ENCODE measurements at places on chromosomes 12 and 14.

GRCh38 chr12:20596061-20596460, 99.1 kb upstream of the SLCO1C1 start:
- DNase-seq = no peak

DNA sequence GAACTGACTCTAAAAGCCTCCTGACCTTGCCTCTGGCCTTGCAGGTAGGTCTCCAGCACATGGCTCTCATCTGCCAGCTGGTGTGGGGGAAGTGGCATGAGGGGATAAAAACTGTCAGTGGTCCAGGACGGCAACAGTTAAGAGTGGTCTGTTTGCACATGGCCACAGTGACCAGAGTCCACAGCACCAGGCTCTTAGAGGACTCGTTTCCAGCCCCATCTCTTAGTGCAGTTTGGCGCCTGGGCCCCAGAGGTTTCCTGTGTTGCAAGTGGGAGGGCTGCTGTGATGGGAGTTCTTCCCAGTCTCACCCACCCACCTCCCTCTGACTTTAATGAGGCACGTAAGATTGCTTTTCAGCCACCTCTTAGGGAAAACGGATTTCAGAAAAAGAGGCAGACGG, 37.0 kb downstream of the APPL2 start:
- DNase-seq = no peak

GRCh38 chr12:78540606-78541336, 323.8 kb upstream of the SYT1 start:
- no peak for DNase-seq

GRCh38 chr12:2652401-2653081, 142.2 kb upstream of the FKBP4 start:
- DNase-seq = peak; percentile 43

- DNase-seq = no peak
Measured at GRCh38 chr12:124369827-124370378, 75.0 kb downstream of the RFLNA start.

- DNase-seq = no peak
Measured at GRCh38 chr12:66066137-66066928, 64.2 kb downstream of the LLPH start.

DNA sequence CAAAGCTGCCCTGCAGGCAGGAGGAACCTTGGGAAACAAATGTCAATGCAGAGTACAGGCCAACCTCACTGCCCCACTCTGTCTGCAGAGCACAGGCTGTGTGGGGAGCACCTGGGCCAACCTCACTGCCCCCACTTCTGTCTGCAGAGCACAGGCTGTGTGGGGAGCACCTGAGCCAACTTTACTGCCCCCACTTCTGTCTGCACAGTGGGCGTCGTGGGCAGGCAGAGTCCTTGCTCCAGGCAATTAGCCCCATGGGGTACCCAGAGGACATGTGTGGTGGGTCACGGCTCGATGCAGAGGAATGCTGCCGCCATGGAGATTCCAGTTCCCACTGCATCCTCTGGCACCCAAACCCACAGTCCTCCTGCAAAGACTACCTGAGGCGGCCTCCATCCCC, 26.2 kb downstream of the BRF1 start:
- no peak for DNase-seq

DNA sequence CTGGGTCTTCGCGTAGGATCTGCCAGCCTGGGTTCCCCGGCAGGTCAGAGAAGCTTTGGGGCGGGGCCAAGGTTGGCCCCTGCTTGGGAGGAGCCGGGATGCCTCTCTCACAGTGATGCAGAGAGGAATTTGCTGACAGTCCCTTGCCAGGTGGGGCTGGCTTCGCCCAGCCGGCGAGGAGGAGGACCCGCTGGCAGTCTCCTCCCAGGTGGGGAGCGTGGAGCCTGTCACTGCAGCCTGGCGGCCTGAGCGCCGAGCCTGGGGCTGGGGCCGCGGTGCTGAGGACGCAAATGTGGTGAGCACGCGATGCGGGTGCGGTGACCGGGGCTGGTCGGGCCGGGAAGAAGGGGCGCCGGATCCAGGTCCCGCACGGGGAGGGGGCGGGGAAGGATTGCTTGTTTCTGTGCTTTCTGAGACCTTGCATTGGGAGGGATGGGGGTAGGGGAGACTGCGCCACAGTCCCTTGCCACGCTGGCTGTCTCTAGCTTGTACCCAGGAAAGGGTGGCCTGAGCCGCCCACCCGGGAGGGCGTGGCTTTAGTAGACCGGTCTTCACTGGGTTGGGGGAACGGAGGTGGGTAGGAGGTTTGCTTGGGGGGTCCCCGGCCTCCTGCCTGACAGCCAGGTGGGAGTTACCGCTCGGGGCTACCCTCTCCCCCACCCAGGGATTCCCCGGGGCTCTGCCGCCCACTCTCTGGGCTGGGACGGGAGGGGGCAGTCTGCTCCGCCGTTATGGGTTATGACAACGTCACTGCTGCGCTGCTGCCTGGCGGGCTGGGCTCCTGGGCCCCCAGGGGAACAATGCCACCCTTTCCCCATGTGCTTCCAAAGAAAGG, at the start of gene TMEM63C:
Gene TMEM63C, plus strand, starts transcription at position 196 of the 835 bp plus-strand sequence. CDS start 37,016 bp downstream, outside the sequence.
- DNase-seq = peak; percentile 98

GRCh38 chr12:117091758-117092510, 7.3 kb downstream of the TESC start:
- no peak for DNase-seq

DNA sequence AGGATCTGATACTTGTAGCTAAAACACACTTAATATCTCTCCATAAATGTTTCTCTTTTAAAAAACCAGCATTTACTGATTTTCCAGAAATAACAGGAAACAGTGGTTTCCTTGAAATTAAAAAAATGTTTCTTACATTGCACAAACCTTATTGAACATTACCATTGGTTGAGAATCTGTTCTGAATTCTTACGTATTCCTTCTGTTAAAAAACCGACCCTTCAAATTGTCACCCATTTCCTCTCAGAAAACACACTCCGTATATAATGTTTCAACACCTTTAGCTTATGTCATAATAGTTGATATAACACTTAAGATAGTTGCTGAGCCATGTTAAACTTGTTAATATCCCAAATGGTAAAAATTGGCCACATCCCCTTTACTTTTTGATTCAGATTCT, 51.2 kb downstream of the MSRB3 start:
- no peak for DNase-seq

GRCh38 chr12:131351319-131352028, 359.4 kb upstream of the SFSWAP start:
- no peak for DNase-seq

DNA sequence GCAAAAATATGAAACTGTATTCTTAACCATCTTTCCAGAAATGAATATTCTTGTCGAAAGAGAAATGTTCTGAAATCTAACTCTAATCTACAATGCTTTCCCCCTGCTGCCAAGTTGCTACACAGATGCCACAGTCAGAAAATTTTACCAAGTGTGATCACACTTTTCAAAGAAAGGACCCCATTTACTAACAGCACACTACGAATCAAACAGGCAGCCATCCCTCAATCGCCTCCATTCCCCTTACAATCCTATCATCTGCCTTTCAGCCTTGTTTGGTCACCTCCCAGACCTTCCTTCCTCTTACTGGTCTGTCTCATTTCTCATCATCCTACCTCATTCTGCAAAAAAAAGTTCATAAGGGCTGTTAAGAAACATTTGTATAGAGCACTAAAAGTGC, 190.1 kb downstream of the MED13L start:
- no peak for DNase-seq

GRCh38 chr12:53952871-53953734, 1.6 kb upstream of the HOXC12 start:
- peak; percentile 86 for DNase-seq

DNA sequence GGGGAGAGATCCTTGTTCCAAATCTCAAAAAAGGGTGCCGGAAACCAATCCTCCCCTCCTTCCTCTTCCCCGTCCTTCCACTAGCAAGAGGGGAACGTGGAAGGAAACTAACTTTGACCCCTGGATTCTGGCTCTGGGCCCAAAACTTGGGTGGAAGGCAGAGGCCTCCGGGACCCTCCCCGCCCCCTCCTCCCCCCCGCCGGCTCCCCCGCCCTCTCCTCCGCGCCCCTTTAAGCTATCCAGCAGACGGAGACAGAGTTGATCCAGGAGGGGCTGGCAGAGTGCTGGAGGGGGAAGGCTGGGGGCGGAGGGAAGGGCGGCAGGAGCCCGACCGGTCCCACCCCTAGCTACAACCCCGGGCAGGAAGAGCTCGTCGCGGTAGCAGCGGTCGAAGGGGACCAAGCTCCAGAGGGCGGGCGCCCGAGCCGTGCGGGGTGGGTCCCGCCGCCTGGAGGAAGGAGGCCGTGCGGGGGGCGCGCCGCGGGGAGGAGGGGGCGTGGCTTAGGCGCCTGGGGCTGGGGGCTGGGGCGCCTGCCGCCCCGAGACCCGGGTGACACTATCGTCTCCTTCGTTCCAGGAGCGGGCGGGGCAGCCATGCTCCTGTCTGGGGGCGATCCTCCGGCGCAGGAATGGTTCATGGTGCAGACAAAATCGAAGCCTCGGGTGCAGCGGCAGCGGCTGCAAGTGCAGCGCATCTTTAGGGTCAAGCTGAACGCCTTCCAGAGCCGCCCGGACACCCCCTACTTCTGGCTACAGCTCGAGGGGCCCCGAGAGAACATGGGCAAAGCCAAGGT, at the start of gene NYNRIN:
Gene NYNRIN, plus strand, starts transcription at position 351 of the 794 bp plus-strand sequence. Its CDS starts 244 bp downstream, at position 595.
- no peak for DNase-seq

Measured in ELF-1 (cell line).